Smooth muscle cell of trachea (primary cell): ENCODE measurements at places on chromosomes 16 and 17. TPM values are rescaled to one million over a fixed set of nuclear protein-coding genes. Genes with fewer than 3 reads are reported as not detected.

CLEC10A gene
- not detected in 2 replicates for total RNA-seq

GAST gene
- total RNA-seq: not detected in 2 replicates

NAGS gene
- 3.5 and 5.1 TPM in 2 replicates for total RNA-seq

CACNG3 gene
- not detected in 2 replicates for total RNA-seq

AANAT gene
- 0.17 TPM in 1 of 2 replicates, not detected in the other for total RNA-seq

ADGRG1 gene
- total RNA-seq: 2.8 and 6.0 TPM in 2 replicates

GSG1L gene
- not detected in 2 replicates for total RNA-seq

NXPH3 gene
- 0.15 and 0.50 TPM in 2 replicates for total RNA-seq

SHISA9 gene
- under 0.01 TPM in 1 of 2 replicates, not detected in the other for total RNA-seq

LLGL2 gene
- 0.15 and 1.3 TPM in 2 replicates for total RNA-seq
